ENCODE measurements at places on chromosomes 4 and X.

DNA sequence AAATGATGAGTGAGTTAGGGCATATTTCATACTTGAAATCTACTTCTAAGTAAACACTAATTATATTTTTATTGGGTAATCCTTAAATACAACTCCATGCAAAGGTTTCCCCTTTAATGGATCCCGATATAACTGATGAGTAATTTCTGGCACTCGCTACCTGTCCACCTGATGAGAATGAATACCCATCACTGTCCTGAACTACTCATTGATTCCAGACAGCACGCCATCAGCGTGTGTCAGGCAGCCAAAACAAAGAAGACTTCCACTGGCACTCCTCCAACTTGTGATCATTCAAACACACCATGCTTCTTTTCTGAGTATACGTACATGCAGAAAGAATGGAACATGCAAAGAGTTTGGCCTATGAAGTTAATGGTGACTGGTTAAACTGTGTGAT is 69.4 kb downstream of the HCCS start:
- peak; percentile 29 for DNase-seq

DNA sequence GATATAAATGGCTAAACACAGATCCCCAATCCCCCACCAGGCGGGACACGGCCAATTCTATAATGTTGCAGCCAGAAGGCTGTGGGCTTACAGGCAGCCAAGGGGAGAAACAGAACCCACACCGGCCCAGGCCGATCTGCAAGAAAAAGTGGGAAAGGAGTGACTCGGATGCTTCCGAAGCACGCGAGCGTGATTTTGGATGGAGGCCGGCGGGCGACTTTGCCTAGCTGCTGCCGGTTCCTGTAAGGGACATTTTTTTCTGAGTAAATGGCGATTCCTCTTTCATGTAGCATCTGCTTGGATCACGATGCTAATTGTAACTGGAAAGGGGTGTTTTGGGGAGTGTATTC is 470.2 kb downstream of the PCDH19 start:
- DNase-seq, result no peak

DNA sequence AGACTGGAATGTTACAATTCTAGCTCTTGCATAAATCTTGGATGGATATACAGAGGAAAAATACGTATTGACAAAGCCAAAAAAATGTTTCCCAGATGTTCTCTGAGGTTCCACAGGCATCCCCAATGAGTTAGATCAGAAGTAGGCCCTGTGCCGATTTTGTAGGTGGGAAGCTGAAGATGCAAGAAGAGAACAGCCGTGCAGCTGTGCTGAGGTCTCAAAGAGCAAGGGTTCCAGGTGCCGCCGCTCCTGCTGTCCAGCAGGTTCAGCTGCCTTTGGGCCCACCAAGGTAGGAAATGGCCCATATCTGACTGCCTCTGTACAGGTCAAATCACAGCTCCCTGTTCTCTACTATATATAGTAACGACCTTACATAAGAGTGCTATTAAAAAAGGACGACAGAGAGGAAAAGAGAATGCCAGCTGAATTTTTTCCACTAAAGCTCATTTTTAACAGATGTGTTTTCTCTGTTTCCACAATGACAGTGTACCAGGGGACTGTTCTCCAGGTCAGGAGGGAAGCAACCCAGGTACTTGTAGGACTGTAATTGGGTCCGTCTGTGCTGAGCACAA is 155.6 kb downstream of the CBR4 start:
- no peak for DNase-seq

GRCh38 chrX:10571260-10571659 is 49.1 kb downstream of the MID1 start:
- DNase-seq, result no peak

DNA sequence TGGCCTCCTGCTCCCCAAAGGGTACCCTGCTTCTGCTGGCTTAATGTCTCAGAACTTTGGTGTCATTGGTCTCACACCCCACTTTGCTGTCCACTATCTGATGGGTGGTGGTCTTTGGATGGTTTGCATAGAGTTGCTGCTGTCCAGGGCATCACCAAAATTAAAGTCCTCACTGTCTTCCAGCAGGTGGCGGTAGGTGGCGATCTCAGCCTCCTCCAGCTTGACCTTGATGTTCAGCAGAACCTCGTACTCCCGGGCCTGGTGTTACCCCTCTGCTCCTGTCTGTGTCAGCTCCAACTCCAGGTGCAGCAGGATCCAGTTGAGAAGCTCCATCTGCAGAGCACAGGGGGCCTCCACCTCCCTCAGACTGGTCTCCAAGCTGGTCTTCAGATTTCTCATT is 1169.5 kb upstream of the PABPC4L start:
- no peak for DNase-seq

GRCh38 chr4:141705747-141706377 is 69.5 kb downstream of the IL15 start:
- no peak for DNase-seq

GRCh38 chr4:118981171-118981838 is 92.7 kb downstream of the SYNPO2 start:
- DNase-seq, result peak; percentile 48

DNA sequence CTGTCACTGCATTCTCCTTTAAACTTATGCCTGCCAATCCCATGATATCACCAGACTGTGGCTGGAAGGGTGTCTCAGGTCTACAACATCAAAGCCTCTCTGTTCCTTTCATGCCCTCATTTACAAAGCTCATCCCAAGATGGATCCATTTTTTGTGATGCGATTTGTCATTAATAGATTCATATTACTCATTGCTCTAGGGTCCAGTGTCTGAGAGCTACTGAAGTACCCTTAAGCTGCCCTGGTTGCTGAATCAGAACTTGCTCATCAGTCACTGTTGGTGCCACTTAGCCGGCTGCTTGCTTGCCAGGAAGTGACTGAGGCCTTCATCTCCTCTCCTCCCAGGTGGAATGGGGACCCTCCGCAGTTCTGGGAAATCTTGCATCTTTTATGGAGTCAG is 395.5 kb upstream of the BOD1L1 start:
- DNase-seq, result peak; percentile 90

GRCh38 chr4:147772056-147772455 is 40.2 kb downstream of the ARHGAP10 start:
- DNase-seq, result no peak

GRCh38 chrX:23726191-23726590 is 16.9 kb downstream of the ACOT9 start:
- DNase-seq, result no peak

DNA sequence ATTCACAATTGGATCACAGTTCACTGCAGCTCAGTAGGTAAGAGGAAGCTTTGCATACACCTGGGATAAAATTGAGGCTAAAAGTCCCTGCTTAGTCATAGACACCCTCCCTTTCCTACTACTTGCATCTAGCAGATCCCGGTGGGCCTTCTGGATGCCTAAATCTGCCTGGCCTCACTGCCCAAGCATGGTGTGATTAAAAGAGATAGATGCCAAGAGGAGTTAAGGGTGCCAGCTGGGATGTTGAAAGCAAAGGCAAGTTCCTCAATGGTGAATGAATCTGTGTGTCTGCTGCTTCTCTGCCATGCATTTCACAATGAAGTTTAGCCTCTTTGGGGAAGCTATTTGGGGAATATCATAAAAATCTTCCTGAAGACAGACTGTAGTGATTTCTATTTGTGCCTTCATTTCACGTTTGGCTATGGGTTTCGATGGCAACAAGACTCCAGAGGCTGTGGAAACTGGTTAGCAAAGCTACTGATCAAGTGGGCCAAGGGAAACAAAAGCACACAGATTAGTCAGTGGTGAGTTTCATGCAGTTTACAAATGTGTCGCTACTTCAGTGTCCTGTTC is 534.0 kb downstream of the ANKRD50 start:
- no peak for DNase-seq

GRCh38 chr4:46909078-46909477 is at the start of gene COX7B2:
Gene COX7B2 (minus strand): TSS chr4:46909245. CDS start chr4:46735192, 174,053 bp downstream.
- no peak for DNase-seq

DNA sequence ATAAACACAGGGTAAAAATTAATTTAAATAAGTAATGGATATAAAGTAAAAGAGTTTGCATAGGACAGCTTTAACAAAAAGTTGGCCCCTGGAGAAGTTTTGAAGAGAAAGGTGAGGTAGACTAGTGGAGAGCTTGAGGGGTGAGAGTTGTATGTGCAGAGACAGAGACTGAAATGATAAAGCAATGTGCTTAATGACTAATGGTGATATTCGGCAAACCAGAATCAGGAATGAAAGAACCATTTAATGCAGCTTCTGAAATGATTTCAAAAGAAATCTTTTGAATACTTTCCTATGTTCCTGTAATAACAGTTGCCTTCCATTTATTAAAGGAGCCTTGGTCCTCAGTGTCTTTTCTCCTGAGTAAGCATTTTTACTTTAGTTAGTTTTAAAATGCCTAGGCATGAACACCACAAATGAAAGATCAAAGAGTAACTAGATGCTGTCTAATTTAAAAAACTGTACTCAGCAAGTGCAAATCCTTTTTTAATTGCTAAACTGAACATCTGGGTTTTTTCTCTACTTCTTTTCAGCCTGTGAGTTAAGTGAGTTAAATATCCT is 28.5 kb downstream of the CAMK2D start:
- no peak for DNase-seq

GRCh38 chrX:62839596-62839995 is 511.5 kb downstream of the SPIN4 start:
- DNase-seq, result no peak

DNA sequence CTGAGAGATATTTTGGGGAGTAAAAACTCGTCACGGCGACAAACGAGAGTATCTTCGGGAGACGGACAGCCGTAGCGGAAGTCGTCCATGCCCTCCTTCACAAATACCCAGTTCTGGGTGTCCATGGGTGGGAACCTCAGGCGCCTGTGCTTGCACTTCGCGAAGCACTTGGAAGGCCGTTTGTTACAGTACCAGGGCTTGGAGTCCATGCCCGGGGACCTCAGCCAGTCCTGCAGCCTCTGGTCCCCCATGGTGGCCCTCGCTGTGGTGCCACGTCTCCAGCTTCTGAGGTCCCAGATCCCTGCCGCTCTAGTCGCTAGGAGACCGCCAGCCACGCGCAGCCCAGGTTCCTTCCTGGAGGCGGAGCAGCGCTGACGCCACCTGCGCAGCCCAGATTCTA is at the start of gene FAM47A:
FAM47A (minus strand) TSS at position 287 of the 400 bp plus-strand sequence; CDS start at position 251, 36 bp downstream.
- DNase-seq, result no peak

GRCh38 chrX:48918643-48919340 is at the start of gene PIM2:
Gene PIM2 (minus strand): TSS chrX:48919024. CDS start chrX:48918834, 190 bp downstream.
- peak; percentile 93 for DNase-seq

GRCh38 chr4:57136281-57136680 is 26.1 kb upstream of the IGFBP7 start:
- peak; percentile 85 for DNase-seq

- DNase-seq, result no peak
Measured at GRCh38 chr4:80206521-80207171, 9.3 kb downstream of the PRDM8 start.

DNA sequence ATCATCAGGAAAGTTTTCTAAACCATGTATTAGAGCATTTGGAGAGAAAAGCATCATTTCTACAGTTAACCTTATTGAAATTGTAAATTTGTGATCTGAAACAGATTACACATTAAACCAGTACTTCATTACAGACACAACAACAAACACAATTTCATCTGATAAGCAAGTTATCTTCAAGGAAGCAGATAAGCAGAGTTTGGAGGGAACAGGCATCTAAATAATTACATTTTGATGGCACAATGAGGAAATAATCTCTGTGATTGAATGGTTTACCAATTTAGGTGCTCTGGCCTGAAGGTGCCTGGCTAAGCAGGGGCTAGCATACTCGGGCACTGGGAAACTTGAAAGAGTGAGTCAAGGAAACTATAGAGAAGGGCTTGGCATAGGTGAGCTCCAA is 619.8 kb downstream of the PACRGL start:
- DNase-seq, result no peak

DNA sequence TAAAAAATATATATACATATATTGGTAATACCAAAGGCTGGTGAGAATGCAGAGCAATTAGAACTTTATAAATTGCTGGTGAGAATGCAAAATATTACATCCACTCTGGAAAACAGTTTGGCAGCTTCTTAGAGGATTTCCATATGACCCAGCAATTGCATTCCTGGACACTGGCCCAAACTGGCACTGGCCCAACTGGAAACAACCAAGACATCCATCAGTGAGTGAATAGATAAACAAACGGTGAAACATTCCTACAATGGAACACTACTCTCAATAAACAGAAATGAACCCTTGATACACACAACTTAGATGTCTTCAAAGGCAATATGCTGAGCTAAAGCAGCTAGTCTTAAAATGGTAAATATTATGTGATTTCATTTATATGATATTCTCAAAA is 524.2 kb downstream of the IQCM start:
- peak; percentile 53 for DNase-seq

GRCh38 chr4:16289897-16290554 is 63.8 kb upstream of the TAPT1 start:
- DNase-seq, result peak; percentile 41

DNA sequence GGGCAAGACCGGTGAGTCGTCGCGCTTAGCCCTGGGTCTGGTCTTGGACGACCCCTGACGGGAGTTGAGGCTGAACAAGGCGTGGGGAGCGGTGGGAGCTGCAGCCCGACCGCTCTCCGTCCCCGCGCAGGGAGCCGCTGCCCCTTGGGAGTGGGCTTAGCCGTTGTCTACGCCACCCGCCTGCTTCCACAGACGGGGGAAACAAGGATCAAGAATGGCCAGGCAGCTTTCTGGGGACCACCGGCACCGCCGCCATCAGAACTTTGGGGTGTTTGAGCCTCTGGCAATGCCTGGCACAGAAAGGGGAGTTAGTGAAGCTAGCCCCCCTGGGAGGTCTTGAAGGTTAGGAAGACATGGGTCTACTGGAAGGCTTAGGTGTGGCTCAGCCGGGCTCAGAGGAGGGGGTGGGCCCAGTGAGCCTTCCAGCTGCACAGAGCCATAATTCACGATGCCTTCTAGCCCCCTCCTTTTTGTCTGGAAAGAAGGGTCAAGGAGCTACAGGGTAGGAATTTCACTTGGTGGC is 583 bp downstream of the RASL11B start:
- DNase-seq, result no peak

DNA sequence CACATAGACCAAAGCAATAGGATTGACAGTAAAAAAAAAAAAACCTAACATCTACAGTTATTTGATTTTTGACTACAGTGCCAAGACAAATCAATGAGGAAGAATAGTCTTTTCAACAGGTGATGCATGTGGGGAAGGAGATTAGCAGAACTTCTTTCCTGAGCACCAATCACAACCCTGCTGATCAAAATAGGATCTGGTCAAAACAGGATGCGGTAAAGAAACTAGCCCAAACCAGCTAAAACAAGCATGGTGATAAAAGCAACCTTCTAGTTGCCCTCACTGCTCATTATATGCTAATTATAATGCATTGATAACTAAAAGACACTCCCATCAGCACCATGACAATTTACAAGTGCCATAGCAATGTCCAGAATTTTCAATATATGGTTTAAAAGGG is 667.5 kb downstream of the GRXCR1 start:
- no peak for DNase-seq

DNA sequence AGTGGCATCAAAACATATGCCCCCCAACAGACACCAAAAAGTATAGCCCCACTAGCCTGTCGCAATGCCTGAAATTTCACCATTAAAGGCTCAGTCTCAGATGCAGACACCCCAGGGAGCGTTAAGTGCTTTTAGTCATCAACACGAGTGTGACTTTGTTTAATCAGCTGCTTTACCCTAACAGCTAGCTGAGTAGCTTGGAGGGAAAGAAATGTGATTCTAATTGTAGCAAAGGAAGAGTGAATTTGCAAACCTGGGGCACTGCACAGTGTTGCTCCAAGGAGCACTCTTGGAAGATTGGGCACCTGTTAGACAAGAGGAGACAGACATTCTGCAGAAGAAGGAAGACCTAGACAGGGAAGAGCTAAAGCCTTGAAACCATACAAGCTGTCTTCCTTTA is 145.1 kb downstream of the BEND2 start:
- DNase-seq, result no peak
